Fibroblast of skin of back (primary cell): ENCODE measurements at places on chromosomes 5 and 9.

DNA sequence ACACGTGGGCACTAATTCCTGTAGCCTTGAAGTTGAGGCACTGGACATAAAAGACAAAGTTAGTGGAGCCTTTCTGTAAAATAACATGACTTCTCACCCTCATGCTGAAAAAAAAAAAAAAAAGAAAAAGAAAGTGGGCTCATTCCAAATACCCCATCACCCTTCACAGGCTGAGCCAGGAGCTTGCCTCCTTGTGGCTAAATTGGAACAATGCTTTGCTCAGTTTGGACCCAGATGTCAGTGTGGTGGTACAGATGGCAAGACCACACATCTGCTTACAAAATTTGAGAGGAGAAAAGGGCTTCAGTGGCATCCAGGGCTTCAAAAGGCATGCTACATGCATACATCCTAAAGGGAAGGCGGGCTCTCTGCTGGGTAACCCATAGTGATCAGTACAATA, 342.8 kb downstream of the EBF1 start:
- DNase-seq: peak; percentile 46

- no peak for DNase-seq
These were observed 7.9 kb downstream of the TXN start for GRCh38 chr9:110248361-110248760.

DNA sequence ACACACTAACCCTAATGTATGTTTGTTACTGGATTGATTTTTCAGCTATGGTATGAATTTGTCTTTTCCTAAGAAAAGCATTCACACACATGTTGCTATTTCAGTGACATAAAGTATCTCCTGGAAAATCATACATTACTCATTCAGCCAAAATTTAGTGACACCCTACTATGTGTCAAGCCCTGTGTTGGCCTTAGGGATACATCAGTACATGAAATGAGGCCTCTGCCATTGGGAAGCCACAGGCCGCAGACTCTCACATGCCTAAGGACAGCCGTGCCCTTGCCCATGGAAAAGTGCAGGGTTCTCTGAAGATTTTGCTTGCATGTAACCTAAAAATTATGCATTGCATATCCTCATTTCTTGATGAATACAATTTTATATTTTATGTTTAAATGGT, 5.2 kb upstream of the MARCHF6 start:
- no peak for DNase-seq

- DNase-seq: no peak
These were observed 32.3 kb downstream of the TMEM167A start for GRCh38 chr5:83044926-83045325.

DNA sequence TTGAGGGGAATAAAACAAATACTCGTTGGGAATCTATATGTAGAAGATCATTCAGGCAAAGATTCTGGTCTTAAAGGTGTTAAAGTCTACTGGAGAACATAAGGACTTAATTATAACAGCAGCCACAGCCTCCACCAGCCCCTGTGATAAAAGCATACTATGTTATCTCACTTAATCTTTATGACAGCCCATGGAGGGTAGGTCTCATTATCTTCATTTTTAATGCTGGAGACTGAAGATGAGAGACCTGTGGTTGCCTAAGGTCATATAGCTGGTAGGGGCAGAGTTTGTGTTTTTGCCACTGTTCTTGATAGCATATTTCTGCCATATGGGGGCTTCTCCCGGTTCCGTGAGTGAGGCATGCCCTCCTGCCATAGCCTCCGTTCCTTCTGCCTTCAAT, 88.7 kb downstream of the TRIO start:
- DNase-seq: no peak
